T-helper 2 cell (primary cell): ENCODE measurements at places on chromosomes 13 and 19.

GRCh38 chr19:12665281-12665573 is 1.3 kb downstream of the MAN2B1 start:
- DNase-seq: no peak

- DNase-seq: no peak
Observed at GRCh38 chr13:98406427-98406826, 170.5 kb downstream of the STK24 start.

DNA sequence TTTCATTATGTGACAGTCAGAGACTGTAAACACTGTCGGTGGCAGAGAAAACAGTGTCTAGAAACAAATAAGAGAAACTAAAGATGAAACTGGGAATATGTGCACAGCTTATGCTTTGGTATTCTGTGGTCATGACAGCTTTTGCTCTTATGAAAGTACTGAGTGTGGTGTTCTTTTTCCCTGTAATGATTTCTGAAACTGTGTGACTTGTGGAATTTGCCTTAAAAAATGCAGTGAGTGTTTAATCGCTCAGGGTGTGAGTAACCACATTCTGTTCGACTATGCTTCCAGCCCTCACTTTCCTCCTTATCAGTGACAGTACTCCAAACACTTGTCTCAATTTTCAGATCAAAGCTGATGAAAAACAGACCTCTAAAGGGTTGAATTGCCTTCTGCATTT is 66.9 kb upstream of the DIAPH3 start:
- no peak for DNase-seq

- no peak for DNase-seq
Observed at GRCh38 chr19:14477418-14478112, 2.4 kb upstream of the PTGER1 start.

GRCh38 chr19:47381653-47382279 is 32.7 kb downstream of the DHX34 start:
- DNase-seq: no peak

GRCh38 chr19:39377373-39378362 is 13.2 kb downstream of the PAF1 start:
- DNase-seq: no peak

GRCh38 chr13:21526707-21527540 is 67.8 kb upstream of the ZDHHC20 start:
- no peak for DNase-seq

DNA sequence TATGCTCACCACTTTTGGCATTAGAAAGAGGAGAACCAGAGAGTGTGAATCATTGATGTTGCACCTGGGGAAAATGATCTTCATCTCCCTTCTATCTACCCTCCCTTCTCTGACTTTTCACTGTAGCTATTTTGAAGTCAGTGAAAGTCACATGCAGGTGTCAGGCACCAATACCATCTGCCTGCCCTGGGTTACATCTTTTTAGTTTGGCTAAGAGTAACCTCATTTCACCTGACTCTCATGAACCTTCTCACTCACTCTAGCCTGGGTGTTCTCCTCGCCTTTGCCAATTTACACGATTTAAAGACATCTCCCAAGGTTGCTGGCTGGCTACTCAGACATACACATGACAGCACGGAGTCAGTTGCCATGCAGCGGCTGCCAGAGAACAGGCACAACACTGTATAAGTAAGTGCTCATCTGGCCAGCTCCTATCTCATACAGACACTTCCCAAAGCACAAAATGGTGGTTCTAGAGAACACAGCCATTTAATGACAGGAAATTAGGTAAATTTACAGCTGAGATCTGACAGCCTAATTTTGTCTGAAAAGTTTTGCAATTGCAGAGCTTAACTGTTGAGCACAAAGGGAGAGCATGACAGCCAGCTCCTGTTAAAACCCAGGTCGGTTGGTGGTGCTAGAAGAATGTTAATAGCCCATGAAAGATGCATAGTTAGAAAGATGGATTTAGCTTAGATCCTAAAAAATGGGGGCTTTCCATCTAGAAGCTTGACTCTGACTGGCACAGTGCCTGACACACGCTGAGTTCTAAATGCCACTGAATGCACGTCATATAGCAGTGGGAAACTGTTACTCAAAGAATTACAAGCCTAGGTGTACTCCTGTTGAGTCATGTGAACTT is 32.5 kb downstream of the LCP1 start:
- no peak for DNase-seq
